NCI-H1105 (cell line): ENCODE measurements at places on chromosomes 1 and 21.

DNA sequence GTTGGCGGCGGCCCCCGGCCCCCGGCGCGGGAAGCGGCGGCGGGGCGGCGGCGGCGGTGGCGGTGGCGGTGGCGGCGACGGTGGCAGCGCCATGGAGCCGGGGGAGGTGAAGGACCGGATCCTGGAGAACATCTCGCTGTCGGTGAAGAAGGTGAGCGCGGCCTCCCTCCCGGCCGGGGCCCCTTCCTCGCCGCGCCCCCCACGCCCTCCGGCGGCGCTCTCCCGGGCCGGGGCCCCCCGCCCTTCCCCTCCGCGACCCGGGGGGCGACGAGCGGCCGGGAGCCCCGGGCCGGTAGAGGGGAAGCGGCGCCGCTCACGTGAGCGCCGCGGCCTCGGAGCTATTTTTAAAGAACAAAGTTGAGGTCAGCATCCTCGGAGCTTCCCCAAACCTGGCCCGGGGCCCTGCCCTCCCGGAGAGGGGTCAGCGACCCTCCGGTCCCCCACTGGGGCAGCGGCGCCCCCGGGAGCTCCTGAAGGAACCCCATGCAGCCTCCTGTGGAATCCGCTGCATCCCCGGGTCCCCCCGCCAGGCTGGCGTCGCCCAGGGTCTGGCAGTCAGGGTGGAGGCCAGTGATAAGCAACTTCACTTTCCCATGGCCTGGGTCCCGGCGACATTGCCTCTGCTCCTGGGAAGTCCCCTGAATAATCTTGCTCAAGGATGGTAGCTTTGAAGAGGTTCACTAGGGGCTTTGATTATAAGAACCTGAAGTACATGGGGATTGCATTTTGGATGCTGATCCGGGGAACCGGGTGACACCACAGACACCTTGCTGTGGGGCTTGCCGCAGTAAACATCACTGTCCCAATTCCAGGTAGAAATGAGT lies 560 bp downstream of the PLEKHM2 start:
- no peak for DNase-seq

- DNase-seq: no peak
These were observed 29.2 kb upstream of the PDE9A start for GRCh38 chr21:42624095-42624790.

- DNase-seq: no peak
These were observed 46.3 kb downstream of the XCL2 start for GRCh38 chr1:168497376-168497950.

DNA sequence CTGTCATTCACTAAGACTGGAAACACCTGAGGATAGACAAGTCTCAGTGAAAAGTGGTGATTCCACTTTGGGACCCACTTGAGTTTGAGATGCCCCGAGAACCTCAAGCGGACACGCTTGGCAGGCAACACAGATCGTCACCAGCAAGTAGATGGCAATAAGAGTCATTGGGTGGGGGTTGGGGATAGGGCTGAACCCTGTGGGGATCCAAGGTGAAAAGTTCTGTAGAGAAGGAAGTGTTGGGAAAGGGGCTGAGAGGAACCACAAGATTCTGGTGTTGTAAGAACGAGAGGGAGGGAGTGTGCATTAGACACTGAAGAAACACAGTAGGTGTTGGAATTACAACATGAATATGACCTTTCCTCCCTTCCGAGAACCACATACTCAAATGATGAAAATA lies 45.4 kb upstream of the TDRD10 start:
- no peak for DNase-seq

DNA sequence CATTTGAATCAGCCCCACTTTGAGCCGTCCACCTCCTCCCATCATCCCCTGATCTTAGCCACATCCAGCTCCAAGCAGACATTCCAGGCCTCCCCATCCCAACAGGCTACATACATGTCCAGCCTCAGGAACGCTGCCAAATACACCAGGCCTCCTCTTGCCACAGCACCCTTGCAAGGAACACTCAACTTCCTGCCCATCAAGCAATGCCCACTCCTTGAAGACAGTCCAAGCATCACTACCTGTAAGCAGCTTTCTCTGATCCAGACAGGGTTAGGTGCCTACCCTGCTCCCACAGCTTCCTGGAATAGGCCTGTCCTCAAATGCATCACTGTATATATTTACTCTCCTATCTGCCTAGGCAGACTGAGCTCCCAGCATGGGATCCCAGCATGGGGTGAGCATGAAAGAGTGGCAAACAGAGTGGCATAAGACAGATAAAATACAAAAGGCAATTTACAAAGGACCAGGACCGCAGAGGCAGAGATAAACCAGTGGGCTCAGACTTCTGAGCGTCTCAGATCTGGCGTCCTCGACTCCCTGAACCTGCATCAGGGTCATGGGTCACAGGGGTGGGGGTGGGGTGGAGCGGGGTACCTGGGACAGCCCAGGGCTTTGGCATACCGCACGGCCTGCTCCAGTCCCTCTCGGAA lies 816 bp downstream of the HYI start:
- DNase-seq: no peak

- no peak for DNase-seq
These were observed 605.7 kb downstream of the MATN1 start for GRCh38 chr1:30117685-30118084.
